ENCODE measurements at places on chromosomes 4 and X. TPM values are rescaled to one million over a fixed set of nuclear protein-coding genes. Genes with fewer than 3 reads are reported as not detected.
A peak's percentile ranks its signal among the peaks of the same experiment; 100 is the strongest.

GRCh38 chrX:38845426-38845825 lies 44.2 kb downstream of the MID1IP1 start:
- no peak for DNase-seq

SLC4A4 gene
- 4.3 TPM for total RNA-seq

DNA sequence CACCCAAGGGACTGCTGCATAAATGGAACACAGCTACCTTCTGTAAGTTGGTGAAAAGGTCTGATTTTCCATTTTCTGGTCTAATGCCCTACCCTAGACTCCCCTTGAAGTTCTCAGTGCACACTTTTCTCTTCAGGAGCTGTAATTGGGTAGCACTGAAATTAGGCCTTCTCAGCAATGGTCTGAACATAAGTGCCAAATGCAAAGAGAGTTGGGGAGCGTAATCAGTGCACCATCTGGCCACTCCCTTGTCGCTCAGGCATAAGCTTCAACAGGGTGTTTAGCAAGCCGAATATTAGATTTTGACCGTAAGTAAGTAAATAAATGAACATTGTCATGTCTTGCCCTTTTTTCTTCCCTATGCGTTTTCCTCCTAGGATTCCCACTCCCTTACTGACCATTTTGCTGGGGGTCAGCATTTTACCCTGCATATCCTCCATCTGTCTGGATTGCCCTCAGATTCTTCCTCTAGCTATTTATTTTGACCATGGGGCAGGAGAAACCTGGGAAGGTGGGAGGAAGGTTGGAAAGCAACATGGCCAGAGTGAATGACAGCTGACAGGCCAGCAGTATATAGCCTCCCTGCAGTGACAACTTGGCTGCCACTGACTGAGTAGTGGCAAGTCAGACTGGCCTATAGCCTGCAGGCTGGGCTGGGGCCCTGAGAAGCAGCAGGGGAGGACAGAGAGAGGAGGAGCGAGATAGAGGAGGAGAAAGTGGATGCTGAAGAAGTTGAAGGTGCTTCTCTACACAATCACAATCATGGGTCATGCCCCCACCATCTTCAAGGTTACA lies 2.7 kb downstream of the NHSL2 start:
- DNase-seq, result no peak

- no peak for DNase-seq
Observed at GRCh38 chr4:27484216-27484615, 623.6 kb downstream of the STIM2 start.

CHST7 gene
- total RNA-seq, result 8.4 TPM

RHOXF2 gene
- total RNA-seq, result 0.96 TPM

DNA sequence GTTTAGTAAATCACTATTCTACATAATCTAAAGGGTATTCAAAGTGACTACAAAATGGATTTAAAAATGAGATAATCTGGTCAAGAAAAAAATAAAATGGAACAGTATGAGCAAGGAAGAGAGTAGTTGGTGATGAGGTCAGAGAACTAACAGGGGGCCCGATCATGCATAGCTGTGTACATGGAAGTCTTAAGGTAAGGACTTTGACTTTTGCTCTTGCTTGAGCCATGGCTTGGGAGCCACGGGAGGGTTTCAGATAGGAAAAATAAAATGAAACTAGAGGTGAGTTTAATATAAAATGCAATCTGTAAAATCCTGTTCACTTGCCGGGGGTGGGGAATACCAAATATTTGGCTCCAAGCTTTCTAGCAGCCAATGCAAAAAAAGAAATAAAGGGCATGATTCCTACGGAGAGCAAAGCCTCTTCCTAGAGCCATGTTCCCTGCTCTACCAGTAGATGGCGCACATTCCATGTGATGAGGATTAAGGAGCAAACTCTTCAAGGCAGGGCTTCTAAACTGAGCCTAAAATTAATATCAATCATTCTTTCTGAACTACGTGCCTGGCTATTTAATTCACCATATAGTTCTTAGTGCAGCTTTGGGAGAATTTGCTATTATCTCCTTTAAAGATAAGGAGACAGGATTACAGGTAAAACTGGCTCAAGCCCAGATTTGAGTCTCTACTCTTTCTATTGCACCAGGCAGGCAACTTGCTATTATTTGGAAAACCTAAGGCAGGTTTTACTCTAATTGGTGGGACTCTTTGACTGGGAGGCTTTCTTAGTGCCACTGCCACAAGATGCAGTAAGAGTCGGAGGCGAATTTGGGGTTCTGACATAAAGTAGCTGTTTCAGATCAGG lies 6.8 kb upstream of the CLCN5 start:
- DNase-seq, result peak; percentile 50

CXorf49 gene
- not detected for total RNA-seq

PRAF2 gene
- total RNA-seq, result 9.4 TPM

DNA sequence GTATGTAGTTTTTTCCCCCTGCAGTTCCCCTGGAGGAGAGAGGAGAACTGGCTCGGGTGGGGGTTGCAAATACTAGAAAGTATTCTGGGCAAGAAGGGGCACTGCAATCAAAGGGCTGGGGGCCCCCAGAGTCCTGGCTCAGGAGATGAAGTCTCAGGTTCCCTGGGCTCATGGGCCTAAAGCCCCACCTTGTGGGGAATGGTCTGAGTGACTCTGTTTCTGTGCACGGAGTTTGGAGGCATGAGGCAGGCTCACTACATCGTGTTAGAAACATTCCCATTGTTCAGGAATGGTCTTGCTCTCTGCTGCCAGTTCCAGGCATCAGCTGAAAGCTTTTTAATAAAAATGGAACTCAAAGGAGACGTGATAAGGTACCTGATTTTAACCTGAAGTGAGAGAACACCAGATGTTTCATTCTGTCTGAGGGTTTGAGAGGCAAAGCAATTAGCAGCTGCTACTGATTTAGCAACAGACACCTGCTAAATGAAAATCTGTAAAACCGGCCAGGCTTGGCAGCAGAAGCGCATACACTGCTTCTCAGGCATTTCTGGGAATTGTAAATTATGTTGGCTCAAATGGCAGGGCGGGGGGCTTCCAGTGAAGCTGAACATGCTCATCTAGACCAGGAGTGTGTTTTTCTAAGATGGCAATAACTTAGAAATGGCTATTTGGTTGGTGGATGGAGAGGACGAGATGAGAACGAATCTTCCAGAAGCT lies 122.7 kb downstream of the TMEM164 start:
- no peak for DNase-seq

GRCh38 chr4:113960684-113961321 lies 18.6 kb downstream of the ARSJ start:
- DNase-seq, result no peak

DNA sequence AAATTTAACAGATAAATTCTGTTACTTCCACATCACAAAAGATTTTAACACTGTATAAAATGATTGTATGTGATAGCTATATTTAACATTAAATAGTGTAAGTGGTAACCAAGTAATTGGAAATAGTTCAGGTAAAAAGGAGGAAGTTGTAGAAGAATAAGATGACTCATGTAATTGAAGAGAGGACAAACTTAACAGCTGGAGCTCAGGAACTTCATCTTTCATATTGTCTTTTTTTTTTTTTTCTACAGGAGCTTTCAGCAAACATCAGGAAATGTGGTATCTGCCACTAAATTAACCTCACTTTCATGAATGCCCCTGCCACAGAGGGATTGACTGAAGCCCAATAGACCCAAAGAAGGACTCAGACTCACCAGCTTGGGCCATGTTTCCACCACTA lies 188.4 kb upstream of the VEGFC start:
- no peak for DNase-seq

- DNase-seq, result no peak
Observed at GRCh38 chrX:40736170-40736505, 796 bp upstream of the MED14 start.

DNA sequence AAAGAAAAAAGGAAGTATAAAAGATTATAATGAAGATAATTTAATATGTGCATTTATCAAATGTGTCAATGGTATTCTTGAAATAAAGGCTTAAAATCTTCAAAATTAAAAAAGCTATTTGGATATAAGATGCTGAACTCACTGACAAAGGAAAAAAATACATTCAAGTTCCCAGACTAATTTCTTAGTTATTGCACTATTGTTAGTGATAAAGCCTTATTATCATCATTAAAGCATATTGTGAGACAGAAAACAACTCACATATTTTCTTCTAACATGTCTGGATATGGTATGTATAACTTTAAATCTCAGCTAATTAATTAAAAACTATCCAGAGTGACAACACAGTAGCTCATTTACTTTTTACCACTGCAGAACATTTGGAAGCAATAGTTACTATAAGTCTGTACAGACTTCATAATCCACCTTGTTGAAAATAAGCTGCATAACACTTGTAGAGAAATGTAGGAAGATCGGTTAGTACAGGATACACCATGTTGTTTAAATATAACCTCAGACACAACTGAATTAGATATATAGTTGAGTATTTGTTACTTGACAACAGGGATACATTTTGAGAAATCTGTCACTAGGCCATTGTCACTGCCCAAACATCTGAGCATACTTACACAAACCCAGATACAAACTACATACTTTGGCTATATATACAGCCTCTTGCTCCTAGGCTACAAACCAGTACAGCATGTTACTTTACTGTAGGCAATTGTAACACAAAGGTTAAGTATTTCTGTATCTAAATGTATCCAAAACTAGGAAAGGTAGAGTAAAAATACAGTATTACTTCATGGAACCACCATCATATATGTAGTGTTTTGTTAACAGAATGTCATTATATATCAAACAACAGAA lies 12.8 kb upstream of the FAM200B start:
- no peak for DNase-seq

DNA sequence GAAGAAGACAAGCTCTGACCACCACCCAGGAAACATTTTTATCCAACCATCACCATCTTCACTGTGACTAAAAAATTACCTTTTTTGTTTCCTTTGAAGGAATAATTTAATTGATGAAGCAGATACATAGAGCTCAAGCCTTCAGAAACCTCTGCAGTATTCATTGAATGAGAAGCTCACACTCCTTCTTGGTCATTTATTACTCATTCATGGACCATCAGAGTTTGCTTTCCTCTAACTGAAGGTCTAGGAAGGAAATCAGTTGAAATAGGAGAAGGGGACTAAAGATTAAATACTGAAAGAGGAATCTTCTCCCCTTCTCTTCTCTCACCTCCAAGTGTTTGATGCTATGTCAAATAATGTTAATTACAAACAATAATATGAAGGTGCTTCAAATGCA lies 290.6 kb upstream of the KLF3 start:
- DNase-seq, result no peak

TXK gene
- 0.48 TPM for total RNA-seq

DNA sequence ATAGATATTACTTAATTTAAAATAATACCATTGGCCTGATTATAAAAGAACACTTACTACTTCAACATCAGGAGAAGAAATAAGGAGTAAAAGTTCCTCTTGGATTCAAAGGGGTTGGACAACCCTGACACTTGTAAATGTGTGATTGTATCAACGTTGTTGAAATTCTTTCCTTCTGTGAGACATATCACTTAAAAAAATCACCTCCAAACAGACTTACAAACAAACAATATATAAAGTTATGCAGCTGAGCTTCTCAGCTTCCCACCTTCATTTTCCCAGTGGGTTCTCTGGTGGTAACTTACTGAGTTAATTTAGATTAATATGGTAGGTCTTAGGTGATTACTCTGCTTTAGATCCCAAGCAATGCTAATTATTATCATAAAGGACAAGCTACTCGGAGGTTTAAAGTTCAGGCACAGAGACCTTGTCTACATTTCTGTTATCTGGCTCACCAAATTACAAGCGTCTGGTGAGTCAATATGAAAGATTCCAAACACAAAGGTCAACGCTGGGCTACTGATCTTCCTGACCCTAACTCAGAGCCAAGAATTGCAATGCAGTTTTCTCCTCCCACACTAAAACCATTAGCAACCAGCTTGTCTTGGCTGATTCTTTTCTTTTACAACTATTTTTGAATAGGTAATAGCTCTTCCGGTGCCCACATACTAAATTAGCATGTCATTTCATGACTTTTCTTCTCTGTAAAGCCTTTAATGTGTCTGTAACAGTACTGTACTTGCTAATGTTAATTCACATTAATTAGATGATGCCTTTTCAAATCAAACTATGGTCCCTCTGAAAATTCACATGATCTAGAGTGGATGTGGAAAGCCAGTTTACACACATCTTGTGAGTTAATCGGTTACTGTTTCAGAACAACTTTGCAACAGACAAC lies 157.6 kb downstream of the RASL11B start:
- DNase-seq, result peak; percentile 67

DNA sequence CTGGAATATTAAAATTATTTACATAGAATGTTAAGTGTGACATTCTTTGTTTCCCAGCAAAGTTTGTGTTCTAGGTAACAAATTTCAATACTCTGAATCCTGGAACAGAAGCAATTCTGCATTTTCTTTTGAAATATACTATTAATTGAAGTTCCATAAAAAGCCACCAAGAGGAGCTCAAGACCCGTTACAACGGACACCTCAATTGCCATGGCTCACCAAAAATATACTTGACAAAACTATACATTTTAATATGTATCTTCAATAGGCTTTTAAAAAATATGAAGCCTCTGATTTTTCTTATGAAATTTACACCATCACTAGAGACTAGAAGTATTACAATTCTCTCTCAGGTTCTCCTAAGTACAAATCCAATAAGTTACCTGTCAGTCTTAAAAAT lies 111.4 kb downstream of the NYX start:
- DNase-seq, result peak; percentile 9

- no peak for DNase-seq
Observed at GRCh38 chrX:105167233-105167632, 53.3 kb downstream of the TEX13A start.

SLC2A9 gene
- total RNA-seq, result 11.1 TPM

- no peak for DNase-seq
Observed at GRCh38 chrX:64192673-64193072, 12.8 kb downstream of the AMER1 start.

GRCh38 chr4:101865501-101866062 lies 75.1 kb downstream of the BANK1 start:
- no peak for DNase-seq

GRCh38 chrX:68895341-68895755 lies 66.5 kb downstream of the EFNB1 start:
- peak; percentile 61 for DNase-seq

- no peak for DNase-seq
Observed at GRCh38 chr4:108313546-108314339, 145.0 kb upstream of the LEF1 start.

- no peak for DNase-seq
Observed at GRCh38 chr4:4851081-4851480, 8.4 kb upstream of the MSX1 start.

DNA sequence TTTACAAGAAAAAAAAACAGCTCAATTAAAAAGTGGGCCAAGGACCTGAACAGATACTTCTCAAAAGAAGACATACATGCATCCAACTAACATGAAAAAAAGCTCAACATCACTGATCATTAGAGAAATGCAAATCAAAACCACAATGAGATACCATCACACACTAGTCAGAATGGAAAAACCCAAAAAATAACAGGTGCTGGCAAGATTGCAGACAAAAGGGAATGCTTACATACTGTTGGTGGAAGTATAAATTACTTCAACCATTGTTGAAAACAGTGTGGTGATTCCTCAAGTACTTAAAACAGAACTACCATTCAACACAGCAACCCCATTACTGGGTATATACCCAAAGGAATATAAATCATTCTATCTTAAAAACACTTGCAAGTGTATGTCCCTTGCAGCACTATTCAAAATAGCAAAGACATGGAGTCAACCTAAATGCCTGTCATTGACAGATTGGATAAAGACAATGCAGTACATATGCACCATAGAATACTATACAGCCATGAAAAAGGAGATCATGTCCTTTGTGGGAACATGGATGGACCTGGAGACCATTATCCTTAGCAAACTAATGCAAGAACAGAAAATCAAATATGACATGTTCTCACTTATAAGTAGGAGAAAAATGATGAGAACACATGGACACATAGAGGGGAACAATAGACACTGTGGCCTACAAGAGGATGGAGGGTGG lies 97.6 kb downstream of the RAB28 start:
- no peak for DNase-seq
